Naive B cell (primary cell): ENCODE measurements at places on chromosomes 6 and 20.

- peak; percentile 38 for DNase-seq
Observed at GRCh38 chr20:19937651-19938420, 79.3 kb upstream of the NAA20 start.

- no peak for DNase-seq
Observed at GRCh38 chr6:42688281-42688680, 34.1 kb downstream of the PRPH2 start.

- DNase-seq, result no peak
Observed at GRCh38 chr6:6890400-6890858, 217.3 kb upstream of the RREB1 start.

DNA sequence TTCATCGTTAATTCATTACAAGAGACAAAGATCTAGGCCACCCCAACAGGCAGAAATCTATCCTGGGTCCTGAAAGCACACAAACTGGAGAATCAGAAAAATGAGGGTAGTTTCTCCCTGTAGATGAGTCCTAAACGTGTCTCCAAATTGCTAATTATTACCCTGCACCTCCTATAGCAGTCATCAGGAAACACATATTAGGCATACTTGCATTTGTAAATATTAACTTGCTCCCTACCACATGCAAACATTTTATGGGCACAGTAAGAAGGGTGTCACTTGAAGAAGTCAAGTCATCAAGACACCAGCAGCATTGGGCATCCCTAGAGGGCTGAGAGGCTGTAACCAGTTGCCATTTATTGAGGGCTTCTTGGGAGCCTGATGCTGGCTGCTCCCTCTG lies 17.9 kb upstream of the SIRPB1 start:
- DNase-seq, result no peak

DNA sequence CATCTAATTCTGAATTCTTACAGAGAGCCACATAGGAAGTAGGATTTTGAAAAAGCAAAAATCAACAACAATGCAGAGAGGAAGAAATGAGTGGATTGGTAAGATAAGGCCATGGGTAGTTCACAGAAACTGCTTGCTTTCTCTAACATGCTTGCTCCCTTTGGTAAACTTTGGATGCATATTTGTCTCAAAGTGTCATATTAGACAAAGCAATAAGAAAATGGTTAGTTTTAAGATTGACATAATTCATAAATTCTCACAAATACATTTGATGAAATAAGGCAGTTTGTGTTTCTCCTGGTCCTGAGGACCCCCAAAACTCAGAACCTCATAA lies 31.7 kb downstream of the UTRN start:
- DNase-seq, result no peak

DNA sequence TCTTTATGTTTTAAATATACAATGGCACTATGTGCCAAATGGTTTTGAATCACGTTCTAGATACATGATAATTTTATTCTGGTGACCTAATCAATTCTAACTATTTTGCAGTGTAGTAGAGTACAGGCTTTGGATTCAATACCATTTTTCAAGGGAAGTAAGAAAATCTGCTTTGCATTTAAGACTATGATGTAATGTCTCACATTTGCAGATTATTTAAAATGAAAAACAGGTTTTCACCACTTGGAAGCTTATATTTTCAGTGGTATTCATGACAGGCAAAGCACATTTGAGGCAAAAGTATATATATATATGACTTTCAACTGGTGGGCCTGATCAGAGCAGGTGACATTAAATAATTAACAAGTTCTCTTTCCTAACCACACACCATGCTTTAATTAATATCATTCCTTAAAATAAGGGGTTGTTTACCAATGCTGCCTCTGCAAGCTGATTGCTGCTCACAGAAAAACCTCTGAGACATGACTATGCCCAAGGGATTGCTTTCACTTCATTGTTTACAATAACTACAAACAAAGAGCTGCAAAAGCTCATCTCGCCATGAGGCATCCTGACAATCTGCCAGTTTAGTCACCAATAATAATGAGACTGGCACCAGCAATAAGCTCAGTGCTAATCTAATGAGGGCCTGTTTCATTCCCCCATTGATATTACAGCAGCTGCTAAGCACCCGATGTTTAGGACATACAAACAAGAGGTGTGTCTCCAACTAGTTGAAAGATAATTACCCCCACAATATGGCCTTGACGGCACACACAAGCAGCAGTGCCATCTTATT lies 1176.0 kb upstream of the GJE1 start:
- no peak for DNase-seq

DNA sequence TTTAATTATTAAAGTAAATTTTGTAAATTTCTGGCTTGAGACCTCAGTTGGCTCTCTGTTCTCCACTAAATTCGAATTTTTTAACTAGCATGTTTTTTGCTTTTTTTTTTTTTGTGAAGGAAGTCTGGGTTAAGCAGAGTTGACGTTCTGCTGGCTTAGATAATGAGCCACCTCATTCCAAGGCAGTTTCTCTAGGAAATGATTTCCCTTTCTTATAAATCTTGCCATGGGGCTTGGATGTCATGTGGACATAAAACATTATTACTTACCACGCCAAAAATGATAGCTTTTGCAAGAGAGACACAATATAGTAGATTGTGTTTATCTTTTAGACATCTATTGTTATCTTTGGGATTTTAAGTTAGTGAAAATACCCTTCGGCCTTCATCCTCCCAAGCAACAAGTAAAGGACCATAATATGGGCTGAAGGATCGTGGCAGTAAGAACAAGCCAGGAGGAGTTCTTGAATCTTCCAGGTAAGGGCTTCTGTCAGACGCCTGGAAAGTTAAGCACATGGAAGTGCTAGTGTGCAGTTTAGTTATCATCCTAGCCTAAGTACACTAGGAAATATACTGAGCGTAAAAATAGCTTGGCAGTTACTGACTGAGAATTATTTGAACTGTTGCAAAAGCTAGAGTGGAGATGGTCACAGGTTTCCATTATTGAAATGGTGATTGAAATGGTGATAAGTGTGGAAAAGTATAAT lies 30.7 kb downstream of the ADGRG6 start:
- no peak for DNase-seq

DNA sequence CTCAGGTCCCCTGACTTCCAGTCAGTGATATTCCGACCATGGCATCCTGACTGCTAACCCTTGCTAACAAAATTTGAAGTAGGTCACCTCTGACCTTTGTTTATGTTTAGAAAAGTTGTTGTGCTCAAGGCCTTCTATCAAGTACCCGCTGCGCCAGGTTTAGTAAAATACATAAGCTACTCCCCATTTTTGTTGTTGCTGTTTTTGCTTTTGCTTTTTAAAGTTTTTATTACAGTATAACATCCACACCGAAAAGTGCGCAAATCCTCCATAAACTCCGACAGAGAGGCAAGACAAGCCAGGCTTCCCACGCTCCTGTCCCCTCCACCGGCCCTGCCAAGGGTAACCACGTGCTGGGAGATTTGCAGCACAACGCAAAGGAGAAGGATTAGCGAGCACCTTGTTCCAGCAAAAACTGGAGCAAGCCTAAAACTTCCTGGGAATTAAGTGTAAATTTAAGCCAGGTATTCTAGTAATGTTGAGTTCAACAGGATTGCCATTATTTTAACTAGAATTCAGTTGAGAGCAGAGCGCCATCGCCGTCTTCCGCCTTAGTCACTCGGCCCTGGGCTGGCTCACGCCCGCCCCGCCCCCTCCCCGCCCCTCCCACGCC lies 17.8 kb upstream of the HMGN4 start:
- no peak for DNase-seq
